ENCODE measurements at places on chromosomes 5 and 9. TPM values are rescaled to one million over a fixed set of nuclear protein-coding genes. Genes with fewer than 3 reads are reported as not detected.
A peak's percentile ranks its signal among the peaks of the same experiment; 100 is the strongest.

- no peaks in the 10 kb centered on the region for H3K36me3 ChIP-seq
- DNase-seq = no peak
- no peak overlapping the region for H3K27ac ChIP-seq
These were observed 96.2 kb upstream of the BOD1 start for GRCh38 chr5:173712609-173713175.

DNA sequence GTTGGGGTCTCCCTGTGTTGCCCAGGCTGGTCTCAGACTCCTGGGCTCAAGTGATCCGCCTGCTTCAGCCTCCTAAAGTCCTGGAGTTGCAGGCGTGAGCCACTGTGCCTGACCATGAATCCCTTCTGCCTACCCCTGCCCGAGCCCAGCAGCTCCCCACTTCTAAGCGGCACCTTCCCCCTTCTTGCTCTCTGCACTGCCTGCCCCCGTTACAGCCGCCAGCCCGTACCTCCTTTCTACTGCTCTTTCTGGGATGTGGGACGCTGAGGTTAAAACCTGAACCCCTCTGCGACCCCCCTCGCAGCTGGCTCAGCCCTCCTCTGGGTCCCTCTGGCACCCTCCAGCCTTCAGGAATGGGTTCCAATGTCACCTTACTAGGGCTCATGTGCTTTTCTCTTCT is 249.6 kb downstream of the PBX3 start:
- peak overlapping the region; percentile 43 for H3K27ac ChIP-seq
- no peak overlapping the region for H3K4me3 ChIP-seq
- H3K36me3 ChIP-seq = no peaks in the 10 kb centered on the region
- DNase-seq = no peak
- peaks cover 4% of the 10 kb centered on the region for H3K4me1 ChIP-seq
- no peaks in the 10 kb centered on the region for H3K27me3 ChIP-seq

DNA sequence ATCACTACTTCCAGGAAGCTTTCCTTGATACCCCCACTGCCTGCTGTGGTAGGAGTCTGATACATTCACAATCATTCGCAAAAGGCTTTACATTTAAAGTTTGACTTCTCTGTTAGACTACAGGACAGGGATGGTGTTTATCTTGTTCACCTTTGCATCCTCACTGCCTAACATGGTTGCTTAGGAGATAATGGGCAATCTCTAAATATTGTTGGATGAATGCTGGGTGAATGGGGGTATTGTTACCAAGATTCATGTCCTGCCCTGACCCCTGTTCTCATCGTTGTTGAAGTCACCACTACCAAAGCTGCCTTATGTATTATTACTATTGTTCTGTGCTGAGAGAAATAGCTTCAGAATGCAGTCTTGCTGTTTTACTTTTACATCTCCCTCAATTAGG is 7.7 kb upstream of the TMEFF1 start:
- H3K27me3 ChIP-seq = no peaks in the 10 kb centered on the region
- no peak overlapping the region for H3K4me3 ChIP-seq
- no peak for DNase-seq
- no peaks in the 10 kb centered on the region for H3K36me3 ChIP-seq
- no peak overlapping the region for H3K27ac ChIP-seq

- H3K27me3 ChIP-seq = no peaks in the 10 kb centered on the region
- no peaks in the 10 kb centered on the region for H3K36me3 ChIP-seq
- no peak overlapping the region for H3K4me3 ChIP-seq
- H3K4me1 ChIP-seq = peaks cover 22% of the 10 kb centered on the region
- peak; percentile 98 for DNase-seq
These were observed 63.6 kb upstream of the IL17B start for GRCh38 chr5:149442563-149443182.

Gene DIRAS2
- total RNA-seq = 0.77 TPM

Gene TBC1D13
- 28.9 TPM for total RNA-seq

Gene HK3
- total RNA-seq = not detected

Gene PCDHA9
- 1.4 TPM for total RNA-seq

GRCh38 chr9:21933281-21933680 is 60.9 kb downstream of the CDKN2A start:
- H3K4me3 ChIP-seq = no peak overlapping the region
- H3K36me3 ChIP-seq = peaks cover 20% of the 10 kb centered on the region
- no peaks in the 10 kb centered on the region for H3K4me1 ChIP-seq
- DNase-seq = no peak

GRCh38 chr5:166938071-166938470 is 1353.4 kb upstream of the WWC1 start:
- H3K4me3 ChIP-seq = no peak overlapping the region
- DNase-seq = no peak
- H3K27me3 ChIP-seq = no peaks in the 10 kb centered on the region
- no peak overlapping the region for H3K27ac ChIP-seq

DNA sequence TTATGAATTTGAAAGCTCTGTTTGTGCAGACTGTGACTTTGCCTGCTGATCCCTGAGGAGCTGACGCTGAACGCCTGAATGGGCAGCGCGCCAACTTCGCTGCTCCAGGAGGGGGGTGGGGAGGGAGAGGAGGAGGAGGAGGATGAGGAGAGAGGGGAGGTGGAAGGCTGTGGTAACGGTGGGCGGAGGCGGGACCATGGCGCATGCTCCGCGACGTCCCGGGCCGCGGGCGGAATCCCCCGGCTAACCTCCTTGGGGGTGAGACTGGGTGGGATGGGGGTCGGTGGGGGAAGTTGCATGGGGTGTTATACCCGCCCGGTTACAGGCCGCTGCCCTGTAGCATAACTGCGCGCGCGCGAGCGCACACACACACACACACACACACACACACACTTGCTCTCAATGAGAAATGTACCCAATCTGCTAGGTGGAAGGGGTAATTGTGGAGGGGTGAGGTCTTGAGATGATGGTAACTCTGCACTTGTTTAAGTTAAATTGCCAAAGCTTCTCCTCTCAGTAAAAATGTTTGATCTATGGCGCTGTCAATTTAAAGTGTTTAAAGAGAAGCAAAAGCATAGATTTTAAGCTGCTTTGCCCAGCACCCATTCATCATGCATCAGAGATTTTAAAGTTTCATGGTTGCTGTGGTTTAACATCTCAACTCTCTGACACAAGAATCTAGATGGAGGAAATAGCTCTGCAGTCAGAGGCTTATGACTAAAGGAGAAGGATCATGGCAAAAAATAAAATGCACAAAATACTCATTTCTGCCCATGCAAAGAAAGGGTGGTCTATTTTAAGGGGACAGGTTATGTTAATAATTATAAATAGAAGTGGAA is 76.6 kb upstream of the TBCA start:
- peaks cover 62% of the 10 kb centered on the region for H3K4me1 ChIP-seq
- H3K36me3 ChIP-seq = no peaks in the 10 kb centered on the region
- H3K27ac ChIP-seq = peak overlapping the region; percentile 13
- DNase-seq = peak; percentile 60
- peaks cover 75% of the 10 kb centered on the region for H3K27me3 ChIP-seq
- H3K4me3 ChIP-seq = peak overlapping the region; percentile 65

Gene TMEM174
- total RNA-seq = not detected

Gene BASP1
- total RNA-seq = 99.5 TPM

DNA sequence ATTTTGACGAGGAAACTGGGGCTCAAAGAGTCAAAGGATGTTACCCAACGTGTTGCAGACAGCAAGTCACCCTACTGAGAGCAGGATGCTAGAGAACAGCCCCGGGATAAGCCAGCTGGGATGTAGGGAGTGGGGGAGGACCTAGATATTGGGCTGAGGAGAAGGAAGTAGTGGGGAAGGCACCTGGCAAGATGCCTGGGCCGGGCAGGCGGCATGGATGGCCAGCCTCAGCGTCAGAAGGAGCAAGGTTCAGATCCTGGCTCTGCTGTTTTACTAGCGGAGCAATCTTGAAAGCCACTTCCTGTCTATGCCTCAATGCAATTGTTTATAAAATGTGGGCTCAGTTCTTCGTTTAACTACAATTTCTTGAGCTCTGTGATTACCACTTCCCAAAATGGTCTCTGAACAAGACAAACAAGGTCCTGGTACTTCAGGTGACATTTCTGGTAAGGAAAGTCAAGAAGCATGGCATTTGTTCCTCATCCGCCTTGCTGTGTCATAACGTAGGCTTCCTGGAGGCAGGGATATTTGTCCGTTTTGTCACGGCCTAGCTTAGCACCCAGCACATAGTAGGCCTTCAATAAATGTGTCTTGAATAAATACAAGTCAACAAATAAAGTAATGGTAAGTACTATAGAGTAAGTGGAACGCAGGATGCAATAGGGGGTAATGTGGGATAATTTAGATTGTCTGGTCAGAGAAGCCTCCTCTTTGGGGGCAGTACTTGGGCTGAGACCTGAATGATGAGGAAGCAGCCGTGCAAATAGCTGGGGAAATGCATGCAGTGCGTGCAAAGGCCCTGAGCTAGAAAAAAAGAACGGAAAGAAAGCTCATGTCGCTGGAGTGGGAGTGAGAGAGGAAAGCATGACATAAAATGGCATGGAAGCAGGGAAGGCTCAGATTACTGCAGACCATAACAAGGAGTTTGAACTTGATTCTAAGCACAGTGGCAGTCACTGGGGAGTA is 70.5 kb downstream of the SMIM23 start:
- H3K27ac ChIP-seq = peak overlapping the region; percentile 46
- peaks cover 27% of the 10 kb centered on the region for H3K4me1 ChIP-seq
- H3K36me3 ChIP-seq = peaks cover 27% of the 10 kb centered on the region
- no peaks in the 10 kb centered on the region for H3K27me3 ChIP-seq
- no peak for DNase-seq
- peak overlapping the region; percentile 19 for H3K4me3 ChIP-seq

DNA sequence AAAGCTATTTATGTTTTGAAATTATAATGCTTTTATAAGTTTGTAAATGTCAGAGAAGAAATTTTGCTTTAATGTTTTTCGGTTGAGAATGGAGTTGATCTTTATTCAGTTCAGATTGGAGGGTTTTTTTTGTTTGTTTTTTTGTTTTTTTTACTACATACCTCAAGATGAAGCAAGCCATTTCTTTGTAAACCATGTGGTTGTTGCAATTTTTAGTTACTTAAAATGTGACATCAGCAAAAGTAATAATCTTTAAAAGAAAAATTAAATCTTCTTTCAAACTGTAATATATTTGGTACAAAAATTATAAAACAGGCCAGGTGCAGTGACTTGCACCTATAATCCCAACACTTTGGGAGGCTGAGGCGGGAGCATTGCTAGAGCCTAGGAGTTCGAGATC is 102.6 kb downstream of the CDC42SE2 start:
- H3K36me3 ChIP-seq = peaks cover 20% of the 10 kb centered on the region
- H3K27ac ChIP-seq = no peak overlapping the region
